Stimulated activated memory B cell treated with anti-CD40 and anti-IgM and Interleukin-4, amounts not matched to agents 10 μg/mL and 1 μg/mL and 100 μg/mL, for 72 hours (primary cell): ENCODE measurements at places on chromosomes 2 and 18.

- H3K27me3 ChIP-seq, result no peaks in the 10 kb centered on the region
Observed at GRCh38 chr2:49255409-49255971, 101.2 kb upstream of the FSHR start.

DNA sequence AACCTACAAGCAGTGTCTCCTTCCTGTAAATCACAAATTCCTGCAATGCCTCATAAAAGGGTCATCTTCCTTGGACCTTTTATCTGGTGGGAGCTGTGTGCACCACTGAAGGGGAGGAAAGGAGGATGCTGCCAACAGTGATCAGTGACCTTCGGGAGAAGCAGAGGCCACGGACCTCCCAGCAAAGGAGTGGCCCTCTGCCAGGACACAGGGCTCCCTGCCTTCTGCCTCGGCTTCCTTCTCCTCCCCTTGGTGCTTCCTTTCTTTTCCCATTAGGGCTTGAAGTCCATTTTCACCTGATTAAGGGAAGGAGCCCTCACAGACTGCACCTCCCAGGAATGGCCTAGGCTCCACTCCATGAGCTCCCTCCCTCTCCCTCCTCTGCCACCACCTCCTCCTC is 85.3 kb upstream of the ITGA6 start:
- no peak overlapping the region for H3K4me3 ChIP-seq
- no peaks in the 10 kb centered on the region for H3K36me3 ChIP-seq
- no peak for ATAC-seq
- no peak overlapping the region for H3K27ac ChIP-seq
- H3K4me1 ChIP-seq, result peaks cover 15% of the 10 kb centered on the region
- peaks cover 49% of the 10 kb centered on the region for H3K27me3 ChIP-seq

GRCh38 chr2:69572641-69573040 is 70.9 kb downstream of the AAK1 start:
- ATAC-seq, result no peak
- no peak overlapping the region for H3K27ac ChIP-seq
- H3K36me3 ChIP-seq, result no peaks in the 10 kb centered on the region
- H3K27me3 ChIP-seq, result no peaks in the 10 kb centered on the region
- H3K4me3 ChIP-seq, result no peak overlapping the region
- no peaks in the 10 kb centered on the region for H3K4me1 ChIP-seq

GRCh38 chr2:68993660-68994059 is 19.2 kb downstream of the GKN1 start:
- H3K27me3 ChIP-seq, result peaks cover 22% of the 10 kb centered on the region
- H3K4me3 ChIP-seq, result no peak overlapping the region

GRCh38 chr2:236241181-236242056 is 22.8 kb downstream of the ASB18 start:
- no peak overlapping the region for H3K27ac ChIP-seq
- no peaks in the 10 kb centered on the region for H3K4me1 ChIP-seq
- ATAC-seq, result no peak
- no peaks in the 10 kb centered on the region for H3K36me3 ChIP-seq

GRCh38 chr18:33616556-33616955 is 38.5 kb downstream of the ASXL3 start:
- no peaks in the 10 kb centered on the region for H3K36me3 ChIP-seq
- no peak for ATAC-seq
- H3K27me3 ChIP-seq, result no peaks in the 10 kb centered on the region
- H3K4me1 ChIP-seq, result no peaks in the 10 kb centered on the region

DNA sequence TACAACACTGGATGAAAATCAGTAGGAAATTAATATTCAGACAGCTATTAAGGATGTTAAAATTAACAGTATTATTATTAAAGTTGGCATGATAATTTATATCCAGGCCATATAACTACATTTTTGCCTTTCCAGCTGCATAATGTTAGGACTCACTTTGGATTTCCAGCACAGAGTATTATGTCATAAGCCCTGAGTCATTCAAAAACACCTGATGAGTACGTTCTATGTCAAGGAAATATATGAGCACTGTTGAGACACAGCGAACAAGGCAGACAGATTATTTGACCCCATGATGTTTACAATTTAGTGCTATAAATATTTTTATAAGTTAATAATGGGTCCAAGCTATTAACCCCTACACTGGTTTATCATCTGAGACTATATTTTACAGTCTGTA is 59.8 kb upstream of the RIT2 start:
- H3K27ac ChIP-seq, result no peak overlapping the region
- no peaks in the 10 kb centered on the region for H3K27me3 ChIP-seq
- H3K4me1 ChIP-seq, result no peaks in the 10 kb centered on the region
- no peaks in the 10 kb centered on the region for H3K36me3 ChIP-seq
- H3K4me3 ChIP-seq, result no peak overlapping the region

DNA sequence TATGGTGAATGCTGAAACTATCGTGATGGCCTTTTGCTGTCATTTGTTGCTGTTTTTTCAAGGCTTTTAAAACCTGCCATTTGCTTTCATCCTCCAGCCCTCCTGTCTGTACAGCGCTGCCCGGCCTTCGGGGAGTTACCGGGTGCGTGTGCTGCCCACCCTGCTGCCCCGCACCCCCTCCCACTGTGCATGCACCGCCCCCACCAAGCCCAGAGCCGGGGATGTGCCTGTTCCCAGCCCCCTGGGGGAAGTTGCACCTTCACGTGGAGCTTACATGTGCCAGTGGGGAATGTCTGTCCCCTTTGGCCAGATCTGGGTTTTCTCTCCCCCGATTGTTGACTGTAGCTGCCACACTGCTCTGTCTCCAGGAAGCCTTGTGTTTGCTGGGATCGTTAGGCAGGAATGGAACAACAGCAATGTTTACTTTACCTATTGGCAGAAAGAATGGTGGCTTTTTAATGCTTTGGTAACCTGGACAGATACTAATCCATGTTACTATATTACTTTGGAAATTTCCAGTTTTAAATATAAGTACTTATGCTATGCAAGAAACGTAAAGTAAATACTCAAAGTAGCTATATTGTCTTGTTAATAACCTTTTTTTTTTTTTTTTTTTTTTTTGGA is 64.8 kb upstream of the RBM44 start:
- no peak overlapping the region for H3K4me3 ChIP-seq
- no peaks in the 10 kb centered on the region for H3K27me3 ChIP-seq
- H3K27ac ChIP-seq, result no peak overlapping the region
- no peak for ATAC-seq
- H3K4me1 ChIP-seq, result peaks cover 45% of the 10 kb centered on the region
- H3K36me3 ChIP-seq, result peaks cover 39% of the 10 kb centered on the region

DNA sequence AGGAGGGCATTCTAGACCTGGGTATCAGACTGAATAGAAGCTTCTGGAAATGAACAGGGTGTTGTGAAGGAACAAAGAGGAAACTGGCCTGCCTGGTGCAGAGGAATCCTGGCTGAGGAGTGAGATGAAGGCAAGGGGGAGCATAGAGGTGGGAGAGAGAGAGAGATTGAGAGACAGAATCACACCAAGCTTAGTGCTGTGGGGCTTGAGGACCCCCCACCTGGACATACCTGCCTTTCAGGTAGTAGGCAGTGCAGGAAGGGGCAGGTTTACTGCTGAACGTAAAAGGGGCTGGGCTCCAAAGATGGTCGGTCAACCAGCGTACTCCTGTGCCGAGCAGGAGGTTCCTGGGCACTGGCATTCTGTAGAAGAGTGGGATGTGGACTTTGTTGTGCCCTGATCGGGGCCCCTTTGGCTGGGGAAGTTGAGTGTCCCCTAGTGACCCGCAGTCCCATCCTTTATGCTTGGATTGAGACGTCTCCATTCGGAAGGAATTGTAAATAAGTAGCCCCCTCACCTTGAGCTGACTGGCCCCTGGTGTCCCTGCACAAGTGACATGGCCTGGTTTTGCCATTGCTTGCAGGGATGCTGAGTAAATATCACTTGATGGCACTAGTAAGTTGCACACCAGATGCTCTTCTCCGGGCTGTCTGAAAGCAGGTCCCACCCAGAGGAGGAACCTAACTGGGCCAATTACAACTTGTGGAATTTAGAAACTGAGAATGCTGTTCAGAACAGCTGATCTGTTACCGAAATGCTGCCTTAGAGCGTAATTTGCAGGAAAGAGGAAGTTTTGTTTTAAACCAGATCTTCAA is 1.4 kb downstream of the UBE2F start:
- H3K36me3 ChIP-seq, result peaks cover 11% of the 10 kb centered on the region
- no peaks in the 10 kb centered on the region for H3K27me3 ChIP-seq
- peak overlapping the region; percentile 41 for H3K27ac ChIP-seq
- ATAC-seq, result peak; percentile 74
- H3K4me3 ChIP-seq, result peak overlapping the region; percentile 77
- peaks cover 43% of the 10 kb centered on the region for H3K4me1 ChIP-seq

- H3K27ac ChIP-seq, result no peak overlapping the region
- no peak for ATAC-seq
- no peaks in the 10 kb centered on the region for H3K27me3 ChIP-seq
- no peak overlapping the region for H3K4me3 ChIP-seq
- peaks cover 27% of the 10 kb centered on the region for H3K4me1 ChIP-seq
Observed at GRCh38 chr18:62588217-62588616, 65.4 kb downstream of the ZCCHC2 start.

- H3K36me3 ChIP-seq, result no peaks in the 10 kb centered on the region
- no peak for ATAC-seq
- H3K27me3 ChIP-seq, result no peaks in the 10 kb centered on the region
Observed at GRCh38 chr2:77521931-77522470, at the start of gene LRRTM4. Gene LRRTM4 (minus strand): TSS chr2:77522376.

DNA sequence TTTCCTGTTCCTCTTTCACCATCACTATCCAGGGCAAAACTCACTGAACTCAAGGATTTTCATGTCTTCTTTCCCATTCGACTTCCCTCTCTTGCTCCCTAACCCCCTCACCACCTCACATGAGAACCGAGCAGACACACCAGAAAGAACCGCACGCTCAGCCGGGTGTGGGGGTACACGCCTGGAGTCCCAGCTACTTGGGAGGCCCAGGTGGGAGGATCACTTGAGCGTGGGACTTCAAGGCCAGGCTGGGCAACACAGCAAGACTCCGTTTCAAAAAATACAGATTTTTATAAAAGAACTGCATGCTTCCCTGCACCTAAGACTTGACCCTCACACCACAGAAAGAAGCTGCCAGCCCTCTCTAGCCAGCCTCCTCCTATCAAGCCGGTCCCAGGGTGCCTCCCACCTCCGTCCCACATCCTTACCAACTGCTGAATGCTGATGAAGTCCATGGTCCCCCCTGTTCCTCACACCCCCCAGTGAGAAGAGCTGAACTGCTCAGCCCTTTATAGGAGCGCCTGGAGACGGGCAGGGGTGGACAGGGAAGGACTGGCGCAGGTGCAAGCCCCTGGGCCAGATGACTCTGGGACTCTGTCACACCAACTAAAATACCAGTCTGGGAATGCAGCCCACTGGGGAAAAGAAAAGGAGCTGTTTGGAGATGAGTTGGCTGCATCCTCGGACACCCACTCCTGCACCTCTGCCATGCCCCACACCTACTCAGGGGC is at the start of gene ANKRD23:
Gene ANKRD23 (minus strand): TSS at position 484 of the 731 bp plus-strand sequence. CDS start 29 bp downstream, at position 455.
- no peaks in the 10 kb centered on the region for H3K27me3 ChIP-seq
- peaks cover 24% of the 10 kb centered on the region for H3K36me3 ChIP-seq
- H3K4me3 ChIP-seq, result no peak within 1 kb of the TSS
- H3K4me1 ChIP-seq, result peaks cover 31% of the 10 kb centered on the region

- peaks cover 17% of the 10 kb centered on the region for H3K36me3 ChIP-seq
- no peak for ATAC-seq
- H3K27me3 ChIP-seq, result no peaks in the 10 kb centered on the region
- no peaks in the 10 kb centered on the region for H3K4me1 ChIP-seq
- no peak overlapping the region for H3K4me3 ChIP-seq
- no peak overlapping the region for H3K27ac ChIP-seq
Observed at GRCh38 chr18:5317186-5317585, 21.7 kb upstream of the ZBTB14 start.

DNA sequence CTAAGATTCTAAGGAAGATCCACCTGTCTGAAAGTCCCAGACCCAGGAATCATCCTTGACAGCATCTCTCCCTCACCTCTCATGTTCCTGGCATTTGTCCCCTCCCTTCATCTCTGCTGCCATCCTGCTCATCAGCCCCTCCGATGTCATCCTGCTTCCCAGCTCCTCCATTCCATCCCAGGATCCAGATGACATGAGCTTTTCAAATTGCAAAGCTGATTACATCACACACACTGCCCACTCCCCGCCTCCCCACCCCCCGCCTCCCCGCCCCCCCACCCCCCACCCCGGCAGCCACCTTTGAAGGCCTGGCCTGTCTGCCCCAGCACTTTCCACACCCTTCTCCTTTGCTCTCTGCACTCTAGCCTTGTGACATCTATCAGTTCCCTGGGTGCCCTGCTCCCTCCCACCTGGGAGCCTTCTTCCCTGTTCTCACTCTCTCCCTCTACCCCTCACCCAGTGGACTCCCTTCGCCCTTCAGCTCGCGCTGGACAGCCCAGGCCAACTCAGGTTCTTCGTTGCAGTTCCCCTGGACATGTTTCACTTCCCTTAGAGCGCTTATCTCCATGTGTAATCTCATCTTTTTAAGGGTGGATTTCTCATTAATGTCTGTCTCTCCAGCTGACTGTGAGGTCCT is 61.6 kb downstream of the DNMT3A start:
- H3K27ac ChIP-seq, result peak overlapping the region; percentile 86
- H3K27me3 ChIP-seq, result no peaks in the 10 kb centered on the region
- peaks cover 53% of the 10 kb centered on the region for H3K4me1 ChIP-seq
- H3K36me3 ChIP-seq, result peaks cover 19% of the 10 kb centered on the region

DNA sequence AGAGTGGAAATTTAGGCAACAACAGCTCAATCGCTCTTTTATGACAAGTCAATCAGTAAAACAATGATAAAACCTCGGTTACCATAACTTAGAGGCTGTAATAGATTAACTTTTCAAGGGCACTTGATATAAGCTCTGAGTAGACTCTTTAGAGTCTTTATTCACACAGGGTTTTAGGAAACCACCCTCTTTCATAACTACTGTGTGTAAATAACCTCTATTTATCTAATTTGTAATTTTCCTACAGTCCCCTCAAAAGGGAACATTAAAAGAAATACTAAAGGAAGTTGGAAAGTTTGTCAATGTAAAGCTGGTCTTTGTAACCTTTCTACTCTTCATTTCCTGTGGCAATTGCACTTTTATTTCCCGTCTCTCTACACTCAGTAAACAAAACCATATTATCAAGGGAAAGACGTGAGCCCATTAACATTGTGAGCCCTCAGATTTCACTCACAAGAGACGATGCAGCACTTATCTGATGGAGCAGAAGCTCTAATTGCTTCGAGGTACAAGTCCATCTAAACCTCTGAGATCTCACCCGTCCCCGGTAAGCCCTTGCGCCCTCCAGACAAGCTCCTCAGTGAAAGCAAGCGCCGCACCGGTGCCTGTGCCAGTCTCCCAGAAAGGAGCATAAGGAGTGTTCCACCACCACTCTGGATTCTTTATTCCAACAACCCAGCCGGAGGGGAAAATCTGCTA is 1.1 kb upstream of the HOXD1 start:
- H3K4me3 ChIP-seq, result peak overlapping the region; percentile 75
- peaks cover 57% of the 10 kb centered on the region for H3K27me3 ChIP-seq
- no peak overlapping the region for H3K27ac ChIP-seq
- no peaks in the 10 kb centered on the region for H3K36me3 ChIP-seq
- ATAC-seq, result no peak
- H3K4me1 ChIP-seq, result peaks cover 23% of the 10 kb centered on the region

- H3K36me3 ChIP-seq, result no peaks in the 10 kb centered on the region
- no peak for ATAC-seq
- peaks cover 13% of the 10 kb centered on the region for H3K27me3 ChIP-seq
Observed at GRCh38 chr2:226720948-226721347, 78.7 kb downstream of the IRS1 start.

GRCh38 chr2:78979380-78980151 is 45.9 kb upstream of the REG3G start:
- H3K4me3 ChIP-seq, result no peak overlapping the region
- no peaks in the 10 kb centered on the region for H3K27me3 ChIP-seq
- no peaks in the 10 kb centered on the region for H3K36me3 ChIP-seq
- no peak for ATAC-seq
- H3K27ac ChIP-seq, result no peak overlapping the region
- H3K4me1 ChIP-seq, result peaks cover 12% of the 10 kb centered on the region
